NCI-H1417 treated with DMSO at 0.1 percent for 48 hours (cell line): ENCODE measurements at places on chromosomes 1 and 21.

GRCh38 chr1:235818632-235819136 is 48.0 kb downstream of the LYST start:
- DNase-seq: no peak

DNA sequence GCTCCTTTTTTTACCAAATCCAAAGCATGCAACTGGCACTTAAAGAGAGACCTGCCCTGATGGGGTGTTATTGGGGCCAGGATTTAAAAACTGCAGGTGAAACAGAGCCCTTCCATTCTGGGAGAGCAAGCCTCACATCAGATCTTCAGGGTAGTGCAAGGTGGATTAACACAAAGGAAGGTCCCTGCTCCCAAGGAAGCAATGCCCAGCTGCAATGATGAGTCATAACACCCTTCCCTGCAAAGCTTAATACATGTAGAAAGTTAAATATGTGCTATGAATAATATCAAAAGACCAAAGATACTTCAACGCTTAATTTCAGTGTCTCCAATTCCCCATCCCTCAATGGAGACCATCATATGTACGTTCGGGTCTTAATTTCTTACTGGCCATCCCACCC is 508.0 kb downstream of the OMA1 start:
- no peak for DNase-seq

- no peak for DNase-seq
These were observed 12.9 kb downstream of the MIER1 start for GRCh38 chr1:66937529-66938234.

DNA sequence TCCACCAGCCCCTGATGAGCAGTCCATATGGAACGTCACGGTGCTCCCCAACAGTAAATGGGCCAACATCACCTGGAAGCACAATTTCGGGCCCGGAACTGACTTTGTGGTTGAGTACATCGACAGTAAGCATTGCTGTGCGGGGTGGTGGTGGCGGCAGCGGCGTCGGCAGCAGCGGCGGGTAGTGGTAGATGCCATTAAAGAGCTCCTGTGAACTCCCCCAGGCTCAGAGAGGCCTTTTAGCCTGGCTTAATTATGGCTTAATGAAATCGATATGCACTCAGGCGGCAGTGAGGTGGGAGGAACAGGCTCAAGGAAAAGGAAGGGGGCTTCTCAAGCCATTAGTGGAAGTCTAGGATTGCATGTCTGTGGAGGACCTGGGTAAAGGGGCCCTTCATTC is 41.9 kb upstream of the CNTN2 start:
- DNase-seq: no peak

DNA sequence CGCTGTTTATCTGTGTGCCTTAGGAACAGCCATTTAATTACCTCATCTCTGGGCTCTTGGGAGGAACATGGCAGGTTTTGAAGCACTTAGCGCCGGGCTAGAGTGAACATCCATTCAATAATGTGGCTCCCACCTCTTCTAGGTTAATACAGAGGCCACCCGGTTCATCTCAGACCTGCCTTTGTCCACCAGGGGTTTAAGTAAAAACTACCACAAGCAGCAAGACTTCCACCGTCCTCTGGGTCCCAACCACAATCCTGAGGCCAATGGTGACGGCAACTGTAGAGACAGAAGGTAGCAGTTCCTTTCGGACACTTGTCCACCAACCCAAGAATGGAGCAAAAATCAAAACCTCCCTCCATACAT is 924 bp upstream of the DDOST start:
- no peak for DNase-seq
